Peyer's patch (tissue), 4 donors: ENCODE measurements at places on chromosomes 6 and 20. TPM values are rescaled to one million over a fixed set of nuclear protein-coding genes. Genes with fewer than 3 reads are reported as not detected.
A peak's percentile ranks its signal among the peaks of the same experiment; 100 is the strongest.

GRCh38 chr6:37640786-37641395, 56.8 kb downstream of the MDGA1 start:
- no peak overlapping the region for H3K27ac ChIP-seq
- DNase-seq: no peak
- H3K4me3 ChIP-seq: no peak overlapping the region
- no peaks in the 10 kb centered on the region for H3K4me1 ChIP-seq

- H3K27ac ChIP-seq: no peak overlapping the region
- no peaks in the 10 kb centered on the region for H3K27me3 ChIP-seq
- H3K4me3 ChIP-seq: no peak overlapping the region
- no peaks in the 10 kb centered on the region for H3K4me1 ChIP-seq
- no peak for DNase-seq
- H3K36me3 ChIP-seq: no peaks in the 10 kb centered on the region
Observed at GRCh38 chr20:10447028-10447427, 11.9 kb downstream of the SLX4IP start.

DNA sequence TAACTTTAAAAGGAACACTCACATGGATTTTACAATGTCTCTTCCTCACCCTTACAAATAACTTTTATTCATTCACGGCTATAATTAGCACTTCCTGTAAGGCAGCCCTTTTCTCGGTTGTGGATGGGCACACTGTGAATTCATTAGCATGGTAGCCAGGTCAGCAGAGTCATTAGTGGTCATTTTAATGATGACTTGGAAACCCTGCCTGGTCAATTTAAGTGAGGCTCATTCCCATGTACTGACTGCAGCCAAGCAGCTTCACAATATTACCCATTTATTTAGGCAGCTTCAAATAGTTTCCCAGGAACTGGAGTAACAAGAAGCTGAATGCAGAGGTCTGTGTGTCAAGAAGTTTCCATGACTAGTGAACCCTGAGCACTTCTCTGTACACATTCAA, 248.8 kb downstream of the KHDC1L start:
- no peaks in the 10 kb centered on the region for H3K36me3 ChIP-seq
- no peak overlapping the region for H3K4me3 ChIP-seq
- DNase-seq: no peak
- no peak overlapping the region for H3K27ac ChIP-seq
- no peaks in the 10 kb centered on the region for H3K27me3 ChIP-seq

- no peaks in the 10 kb centered on the region for H3K4me1 ChIP-seq
- H3K36me3 ChIP-seq: no peaks in the 10 kb centered on the region
- H3K27me3 ChIP-seq: no peaks in the 10 kb centered on the region
- no peak overlapping the region for H3K27ac ChIP-seq
- no peak for DNase-seq
Observed at GRCh38 chr6:20254295-20254694, 42.0 kb upstream of the MBOAT1 start.

GRCh38 chr6:8670792-8671191, 235.4 kb upstream of the SLC35B3 start:
- no peak for DNase-seq
- no peak overlapping the region for H3K27ac ChIP-seq
- H3K4me1 ChIP-seq: no peaks in the 10 kb centered on the region
- no peak overlapping the region for H3K4me3 ChIP-seq

GRCh38 chr6:25326126-25326525, 47.0 kb downstream of the CARMIL1 start:
- peaks cover 14% of the 10 kb centered on the region for H3K4me1 ChIP-seq
- H3K4me3 ChIP-seq: no peak overlapping the region
- H3K36me3 ChIP-seq: no peaks in the 10 kb centered on the region
- DNase-seq: no peak
- H3K27me3 ChIP-seq: no peaks in the 10 kb centered on the region
- H3K27ac ChIP-seq: no peak overlapping the region

DNA sequence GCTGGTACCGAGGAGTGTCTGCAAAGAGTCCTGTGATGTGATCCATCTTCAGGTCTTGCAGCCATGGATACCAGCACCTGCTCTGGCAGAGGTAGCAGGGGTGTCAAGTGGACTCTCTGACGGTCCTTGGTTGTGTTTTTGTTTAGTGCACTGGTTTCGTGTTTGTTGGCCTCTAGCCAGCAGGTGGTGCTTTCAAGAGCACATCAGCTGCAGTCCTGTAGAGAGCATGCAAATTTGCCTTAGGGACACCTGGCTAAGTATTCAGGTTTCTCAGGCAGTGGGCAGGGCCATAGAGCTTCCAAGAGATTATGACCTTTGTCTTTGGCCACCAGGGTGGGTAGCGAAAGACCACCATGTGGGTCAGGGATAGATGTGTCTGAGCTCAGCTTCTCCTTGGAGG, 14.5 kb upstream of the RGS17 start:
- no peaks in the 10 kb centered on the region for H3K36me3 ChIP-seq
- no peak overlapping the region for H3K27ac ChIP-seq
- no peaks in the 10 kb centered on the region for H3K4me1 ChIP-seq
- H3K27me3 ChIP-seq: no peaks in the 10 kb centered on the region

DNA sequence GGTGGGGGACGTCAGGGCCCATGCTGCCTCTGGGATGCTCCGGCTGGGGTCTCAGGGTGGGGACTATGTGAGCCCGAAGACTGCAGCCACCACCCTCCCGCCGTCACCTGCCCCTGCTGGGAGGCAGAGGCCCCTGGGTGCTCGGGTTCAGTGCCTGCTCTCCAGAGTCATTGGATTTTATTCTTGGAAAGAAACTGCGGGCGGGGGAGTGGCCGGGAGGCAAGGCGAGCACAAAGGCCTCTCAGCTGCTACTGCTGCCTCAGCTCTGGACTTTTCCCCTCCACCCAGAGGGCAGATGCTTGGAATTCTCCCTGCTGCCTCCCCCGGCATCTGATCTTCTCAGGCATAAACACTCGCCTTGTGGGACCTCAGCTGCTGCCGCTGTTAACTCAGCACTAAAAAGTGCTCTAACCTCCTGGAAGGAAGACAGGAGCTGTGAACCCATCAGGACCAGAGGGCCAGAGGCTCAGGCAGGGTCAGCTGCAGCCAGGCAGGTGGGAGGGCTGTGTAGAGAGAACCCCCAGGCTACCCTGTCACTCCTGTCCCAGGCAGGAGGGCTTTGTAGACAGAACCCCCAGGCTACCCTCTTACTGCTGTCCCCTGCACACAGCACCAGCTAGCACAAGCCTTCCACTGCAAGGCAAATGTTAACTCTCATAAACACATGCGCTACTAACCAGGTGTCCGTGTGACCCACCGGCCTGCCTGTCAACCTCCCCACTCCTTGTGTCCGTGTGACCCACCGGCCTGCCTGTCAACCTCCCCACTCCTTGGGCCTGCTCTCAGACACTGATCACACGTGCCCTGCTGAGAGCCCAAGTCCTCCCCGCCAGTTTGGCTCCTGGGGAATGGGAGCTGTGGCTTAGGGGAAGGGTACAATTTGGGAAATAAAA, 9.4 kb upstream of the FRMD1 start:
- DNase-seq: no peak
- H3K4me1 ChIP-seq: peaks cover 17% of the 10 kb centered on the region
- peak overlapping the region; percentile 65 for H3K27ac ChIP-seq
- H3K4me3 ChIP-seq: no peak overlapping the region
- H3K36me3 ChIP-seq: no peaks in the 10 kb centered on the region

DNA sequence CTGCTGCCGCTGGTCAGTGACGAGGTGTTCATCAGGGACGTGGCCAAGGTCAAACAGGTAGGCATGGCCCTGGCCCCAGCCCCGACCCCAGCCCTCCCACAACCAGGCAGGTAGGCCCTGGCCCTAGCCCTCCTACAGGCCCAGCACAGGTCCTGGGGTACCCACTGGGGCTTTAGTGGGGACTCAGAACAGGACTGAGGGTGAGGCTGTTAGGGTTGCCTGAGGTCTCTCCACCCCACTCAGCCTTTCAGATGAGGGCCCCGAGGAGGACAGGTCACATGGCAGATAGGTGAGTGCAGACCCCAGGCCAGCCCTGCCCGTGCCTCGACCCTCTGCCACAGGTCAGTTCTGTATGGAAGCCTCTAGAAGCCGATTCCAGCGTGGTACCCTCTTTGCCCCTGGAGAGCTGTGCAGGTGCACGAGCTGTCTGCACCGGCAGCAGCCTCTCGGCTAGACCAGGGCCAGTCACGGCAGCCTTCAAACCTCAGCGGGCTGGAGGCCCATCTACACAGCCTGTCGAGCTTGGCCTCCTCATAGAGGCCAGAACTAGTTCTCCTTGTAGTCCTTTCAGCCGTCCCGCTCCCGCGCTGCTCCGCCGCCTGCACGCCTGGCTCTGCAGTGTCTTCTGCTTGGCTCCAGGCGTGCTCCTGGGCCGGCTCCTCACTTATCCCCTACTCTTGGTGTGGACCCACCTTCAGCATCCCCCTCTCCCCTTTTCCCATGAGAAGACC, 35.5 kb downstream of the PYGB start:
- peak; percentile 40 for DNase-seq
- no peak overlapping the region for H3K27ac ChIP-seq
- H3K4me3 ChIP-seq: no peak overlapping the region
- peaks cover 95% of the 10 kb centered on the region for H3K36me3 ChIP-seq
- H3K27me3 ChIP-seq: no peaks in the 10 kb centered on the region

DNA sequence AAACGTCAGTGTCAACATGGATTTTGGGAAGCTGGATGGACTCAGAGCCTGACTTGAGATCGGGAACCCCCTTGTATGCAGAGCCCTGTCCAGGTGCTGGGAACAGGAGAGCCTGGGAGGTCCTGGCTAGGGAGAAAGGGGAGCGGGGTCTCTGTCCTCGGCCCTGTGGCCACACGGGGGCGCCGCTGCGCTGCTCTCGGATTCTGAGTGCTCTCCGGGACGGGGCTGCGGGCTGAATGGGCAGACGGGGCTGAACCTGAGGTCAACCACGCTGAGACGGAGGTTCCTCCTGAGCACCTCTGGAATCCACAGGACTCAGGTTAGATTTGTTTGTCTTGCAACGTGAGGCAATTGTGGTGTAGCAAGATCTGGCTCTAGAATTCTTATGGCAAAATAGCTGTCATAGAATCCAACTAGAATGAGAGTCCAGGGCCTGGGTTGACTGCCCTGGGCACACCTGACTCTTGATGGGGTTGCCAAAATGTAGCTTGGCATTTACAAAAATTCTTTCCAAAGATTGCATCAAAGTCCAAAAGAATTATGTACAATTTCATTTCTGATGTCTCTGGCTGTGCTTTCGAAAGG, 20.6 kb upstream of the HLA-F start:
- H3K4me1 ChIP-seq: no peaks in the 10 kb centered on the region
- H3K27me3 ChIP-seq: no peaks in the 10 kb centered on the region
- H3K27ac ChIP-seq: no peak overlapping the region
- DNase-seq: peak; percentile 69
- no peaks in the 10 kb centered on the region for H3K36me3 ChIP-seq
- H3K4me3 ChIP-seq: no peak overlapping the region

DNA sequence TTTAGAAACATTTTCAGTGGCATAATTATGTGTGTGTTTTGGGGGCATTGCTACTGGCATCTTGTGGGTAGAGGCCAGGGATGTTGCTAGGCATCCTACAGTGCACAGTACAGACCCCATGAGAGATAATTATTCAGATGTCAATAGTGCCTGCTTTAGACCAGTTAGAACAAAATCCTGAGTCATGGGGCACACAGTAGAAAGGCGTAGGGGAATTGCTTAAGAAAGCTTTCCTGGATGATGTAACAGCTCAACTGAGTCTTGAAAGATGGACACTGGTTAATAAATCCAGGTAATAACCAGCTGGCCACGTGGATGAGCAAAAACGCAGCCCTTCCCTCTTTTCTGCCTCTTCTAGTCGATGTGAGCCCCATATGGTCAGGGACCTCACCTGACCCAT, 51.1 kb downstream of the KCNB1 start:
- H3K36me3 ChIP-seq: no peaks in the 10 kb centered on the region
- no peak overlapping the region for H3K27ac ChIP-seq
- DNase-seq: no peak
- no peaks in the 10 kb centered on the region for H3K4me1 ChIP-seq
- no peaks in the 10 kb centered on the region for H3K27me3 ChIP-seq

DNA sequence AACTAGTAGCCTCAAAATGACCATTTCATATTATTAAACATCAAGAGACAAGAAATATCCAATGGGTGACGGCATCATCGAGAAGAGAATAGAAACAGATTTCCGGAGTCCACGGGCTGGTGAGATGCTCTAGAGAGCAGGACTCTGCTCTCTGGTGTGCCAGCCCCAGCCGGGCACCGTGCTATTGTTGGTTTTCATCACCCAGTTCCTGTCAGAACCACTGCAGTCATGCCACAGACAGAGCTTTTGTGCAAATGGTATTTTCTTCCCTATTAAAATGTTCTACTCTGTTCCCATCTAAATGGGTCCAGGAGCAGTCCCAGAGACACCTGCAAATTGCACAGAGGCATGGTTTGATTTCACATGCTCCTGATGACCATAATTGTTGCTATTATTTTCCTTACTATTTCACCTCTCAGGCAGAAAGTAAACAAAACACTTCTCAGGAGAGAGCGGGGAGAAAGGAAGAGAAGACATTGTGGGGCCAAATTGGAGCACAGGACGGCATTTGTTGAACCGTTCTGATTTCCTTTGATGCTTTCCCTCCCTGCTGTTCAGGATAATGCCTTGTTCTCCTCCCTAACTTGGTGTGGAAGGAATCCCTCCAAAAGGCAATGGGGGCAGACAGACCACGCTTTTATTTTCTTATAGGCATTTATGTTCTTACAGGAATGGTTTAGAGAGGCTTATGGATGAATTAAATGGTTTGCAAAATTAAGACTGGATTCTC, 11.4 kb upstream of the RAMACL start:
- no peaks in the 10 kb centered on the region for H3K4me1 ChIP-seq
- no peak overlapping the region for H3K27ac ChIP-seq
- H3K36me3 ChIP-seq: no peaks in the 10 kb centered on the region
- H3K4me3 ChIP-seq: no peak overlapping the region
- no peak for DNase-seq

The HUS1B gene
- 10.7 TPM for total RNA-seq

The ENPP3 gene
- total RNA-seq: 25.9 TPM
